ENCODE measurements at places on chromosomes 2 and 18.

GRCh38 chr18:3878401-3878800 lies 428.4 kb downstream of the TGIF1 start:
- DNase-seq = no peak

- no peak for DNase-seq
Measured at GRCh38 chr18:68724021-68724420, 9.1 kb upstream of the TMX3 start.

DNA sequence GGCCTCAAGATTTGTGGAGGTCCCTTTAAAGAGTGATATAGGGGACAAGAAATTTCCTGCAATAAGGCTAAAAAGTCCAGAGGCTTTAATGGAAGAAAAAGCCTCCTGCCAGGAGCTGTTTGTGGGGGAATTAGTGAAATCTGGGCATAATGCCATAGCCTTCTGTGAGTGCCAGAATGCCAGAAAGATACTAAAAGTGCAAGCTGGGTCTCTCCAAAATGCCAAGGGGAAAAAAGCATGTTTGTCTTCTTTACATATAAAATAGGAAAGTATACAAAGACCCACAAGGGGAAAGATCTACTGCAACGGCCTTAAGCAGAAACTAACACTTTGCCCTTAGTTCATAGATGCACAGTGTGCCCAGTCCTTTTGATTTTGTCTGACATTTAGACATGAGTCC lies 647.7 kb upstream of the ZNF804A start:
- DNase-seq = no peak

DNA sequence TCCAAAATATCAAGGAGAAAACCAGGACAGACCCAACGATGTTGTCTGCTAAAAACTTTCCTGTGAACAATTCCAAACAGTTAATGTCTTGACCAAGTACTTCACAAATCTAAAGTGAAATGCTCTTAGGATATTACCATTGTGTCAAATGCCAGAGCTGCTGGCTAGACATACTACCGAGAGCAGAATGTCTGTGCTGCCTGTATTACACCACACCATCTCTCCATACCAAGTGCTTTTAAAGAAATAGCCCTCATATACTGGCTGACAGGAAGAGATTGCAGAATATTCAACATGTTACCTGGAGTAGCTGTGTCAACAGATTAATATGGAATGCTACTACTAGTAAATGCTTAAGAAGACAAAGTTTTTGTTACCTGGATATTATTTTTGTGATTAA lies 18.6 kb downstream of the IAH1 start:
- no peak for DNase-seq

DNA sequence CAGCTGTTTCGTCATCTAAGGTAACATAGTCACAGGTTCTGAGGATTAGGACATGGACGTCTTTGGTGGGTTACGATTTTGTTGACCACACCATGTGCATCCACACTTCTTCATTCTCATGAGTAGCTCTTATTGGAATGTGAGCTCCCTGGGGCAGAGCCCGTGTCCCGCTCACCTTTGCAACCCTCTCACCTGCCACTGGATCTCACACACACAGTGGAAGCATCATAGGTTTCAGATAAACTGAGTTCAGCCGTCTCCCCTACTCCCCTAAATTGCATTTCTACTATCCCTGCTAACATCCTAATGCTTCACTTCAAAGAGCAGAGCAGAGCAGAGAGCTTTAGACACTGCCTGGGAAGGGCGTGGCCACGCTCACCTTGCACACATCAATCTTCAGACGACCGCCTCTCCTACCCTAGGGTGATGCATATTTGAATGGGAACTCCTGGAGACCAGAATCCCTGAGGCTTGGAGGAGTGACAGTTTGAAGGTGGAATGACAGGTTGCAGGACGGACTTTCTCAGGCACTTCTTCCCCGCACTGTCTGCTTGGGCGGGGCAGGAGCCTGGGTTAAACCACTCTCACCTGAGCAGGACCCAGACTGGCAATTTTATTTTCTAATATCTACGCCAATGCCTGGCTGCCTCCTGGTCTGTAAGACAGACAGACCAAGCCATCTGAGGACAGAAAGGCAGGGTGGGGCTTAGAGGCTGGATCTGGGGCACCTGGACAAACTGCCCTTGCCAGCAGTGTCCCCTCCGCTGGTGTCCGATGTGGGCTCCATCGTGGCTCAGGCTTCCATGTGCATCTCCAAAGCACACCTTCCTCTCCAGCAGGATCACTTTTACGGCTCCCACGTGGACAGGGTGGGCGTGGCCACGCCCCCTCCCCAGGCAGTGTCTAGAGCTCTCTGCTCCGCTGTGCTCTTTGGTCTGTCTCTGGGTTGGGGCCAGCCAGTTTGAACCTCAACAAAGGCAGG lies 229.5 kb upstream of the COPS8 start:
- no peak for DNase-seq

GRCh38 chr2:207324001-207324400 lies 158.3 kb upstream of the KLF7 start:
- DNase-seq = no peak

DNA sequence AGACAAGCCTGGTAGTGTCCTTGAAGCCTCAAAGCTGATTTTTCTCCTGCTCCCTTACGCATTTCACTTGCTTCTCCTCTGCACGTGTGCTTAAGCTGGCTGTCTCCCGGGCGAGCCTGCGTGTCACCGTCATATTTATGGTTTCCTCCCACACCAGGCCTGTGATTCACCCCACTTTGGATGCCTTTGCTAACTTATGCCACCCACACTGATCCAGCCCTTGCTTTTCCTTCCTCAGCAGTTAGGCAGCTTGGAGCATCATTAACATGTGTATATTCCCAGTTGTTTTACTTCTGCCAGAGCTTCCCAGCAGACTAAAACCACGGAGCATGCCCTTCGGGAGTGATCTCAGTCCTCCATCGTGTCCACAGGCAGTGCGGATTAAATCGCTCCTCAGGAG lies 2.2 kb downstream of the ST3GAL5 start:
- peak; percentile 98 for DNase-seq

GRCh38 chr18:21361307-21361880 lies 119.4 kb downstream of the GREB1L start:
- no peak for DNase-seq

DNA sequence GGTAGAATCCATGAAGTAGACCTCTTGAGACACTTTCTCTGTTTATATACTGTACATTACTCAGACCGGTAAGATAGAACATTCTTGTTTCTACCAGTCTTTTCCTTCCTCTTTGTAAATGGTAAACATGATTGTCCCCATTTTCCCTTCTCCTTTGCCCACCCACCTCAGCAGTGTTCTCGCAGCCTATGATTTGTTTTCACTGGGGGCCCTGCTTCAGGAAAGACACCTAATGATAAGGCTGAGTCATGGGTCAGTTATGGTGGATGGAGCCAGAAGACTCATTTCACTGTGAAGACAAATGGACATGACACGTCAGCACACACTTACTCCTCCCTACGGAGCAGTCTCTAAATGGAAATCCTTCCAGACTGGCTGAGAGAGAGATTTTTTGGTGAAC lies 23.7 kb downstream of the CENPO start:
- peak; percentile 78 for DNase-seq

GRCh38 chr2:21498016-21498415 lies 374.2 kb downstream of the TDRD15 start:
- DNase-seq = no peak

DNA sequence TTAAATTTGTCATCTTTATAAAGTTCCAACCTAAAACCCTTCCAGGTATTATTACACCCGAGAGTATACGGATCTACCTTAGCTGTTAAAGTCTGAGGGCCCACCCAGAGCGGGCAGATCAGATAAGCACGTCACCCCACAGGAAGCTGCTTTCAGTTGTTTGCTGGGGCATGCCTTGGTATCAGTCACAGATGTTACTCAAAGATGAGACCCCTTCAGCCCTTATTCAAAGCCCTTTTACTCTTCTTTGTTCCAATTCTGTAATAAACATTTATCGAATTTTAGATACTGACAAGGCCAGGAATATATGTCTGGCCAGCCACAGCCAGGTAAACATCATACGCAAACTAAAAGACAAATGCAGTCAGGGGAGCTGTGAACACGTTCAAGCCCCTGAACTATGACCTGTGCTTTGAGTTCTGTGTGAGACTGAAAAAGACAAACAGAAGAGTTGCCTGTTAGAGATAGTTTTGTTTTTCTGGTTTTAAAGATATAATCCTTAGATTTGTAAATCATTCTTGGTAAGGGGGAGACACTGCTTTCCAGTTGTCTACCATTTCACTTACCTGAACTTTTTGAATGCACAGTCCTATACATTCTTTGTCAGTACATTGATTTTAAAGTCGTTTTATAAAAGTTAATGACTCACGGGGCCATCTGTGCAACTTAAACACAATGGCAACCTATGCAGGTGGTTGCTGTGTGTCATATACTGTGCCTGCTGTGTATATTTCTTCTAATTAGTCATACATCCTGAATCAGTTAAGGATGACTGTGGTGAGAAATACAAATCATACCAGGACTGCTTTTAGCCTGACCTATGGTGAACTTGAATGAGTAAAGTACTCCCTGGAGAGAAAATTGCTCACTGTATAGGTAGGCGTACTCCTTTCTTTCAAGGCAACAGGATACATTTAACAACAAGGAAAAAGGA lies 100.5 kb upstream of the ITPRID2 start:
- DNase-seq = peak; percentile 98

GRCh38 chr2:160570376-160570775 lies 76.8 kb upstream of the RBMS1 start:
- DNase-seq = no peak

DNA sequence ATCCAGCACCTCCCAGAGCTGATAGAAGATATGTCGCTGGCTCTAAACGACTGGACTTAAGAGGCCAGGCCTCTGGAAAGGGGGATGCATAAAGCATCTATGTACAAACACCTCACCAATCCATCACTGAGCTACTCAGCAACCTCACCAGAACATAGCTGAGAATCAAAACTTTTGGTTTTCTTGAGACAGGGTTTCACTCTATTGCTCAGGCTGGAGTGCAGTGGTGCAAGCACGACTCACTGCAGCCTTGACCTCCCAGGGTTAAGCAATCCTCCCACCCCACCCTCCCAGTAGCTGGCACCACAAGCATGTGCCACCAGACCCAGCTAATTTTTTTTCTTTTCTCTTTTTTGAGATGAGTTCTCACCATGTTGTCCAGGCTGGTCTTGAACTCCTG lies 62.9 kb upstream of the MSH6 start:
- DNase-seq = no peak

DNA sequence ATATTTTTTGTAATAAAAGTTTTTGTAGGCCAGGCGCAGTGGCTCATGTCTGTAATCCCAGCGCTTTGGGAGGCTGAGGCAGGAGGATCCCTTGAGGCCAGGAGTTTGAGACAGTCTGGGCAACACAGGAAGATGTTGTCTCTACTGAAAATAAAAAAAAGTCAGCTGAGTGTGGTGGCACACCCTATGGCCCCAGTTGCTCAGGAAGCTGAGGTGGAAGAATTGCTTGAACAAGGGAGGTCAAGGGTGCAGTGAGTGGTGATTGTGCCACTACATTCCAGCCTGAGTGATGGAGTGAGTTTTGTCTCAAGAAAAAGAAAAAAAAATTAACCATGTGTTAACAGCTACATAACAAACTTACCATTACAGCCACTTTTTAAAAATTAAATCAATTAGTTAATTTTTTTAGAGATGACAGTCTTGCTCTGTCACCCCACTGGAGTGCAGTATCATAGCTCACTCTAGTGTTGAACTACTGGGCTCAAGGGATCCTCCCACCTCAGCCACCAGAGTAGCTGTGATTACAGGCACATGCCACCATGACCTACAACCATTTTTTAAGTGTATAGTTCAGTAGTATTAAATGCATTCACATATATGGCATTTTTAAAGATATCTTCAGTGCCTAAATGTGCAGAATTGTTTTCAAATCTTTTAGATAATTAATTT lies 67.2 kb upstream of the ACYP2 start:
- no peak for DNase-seq

DNA sequence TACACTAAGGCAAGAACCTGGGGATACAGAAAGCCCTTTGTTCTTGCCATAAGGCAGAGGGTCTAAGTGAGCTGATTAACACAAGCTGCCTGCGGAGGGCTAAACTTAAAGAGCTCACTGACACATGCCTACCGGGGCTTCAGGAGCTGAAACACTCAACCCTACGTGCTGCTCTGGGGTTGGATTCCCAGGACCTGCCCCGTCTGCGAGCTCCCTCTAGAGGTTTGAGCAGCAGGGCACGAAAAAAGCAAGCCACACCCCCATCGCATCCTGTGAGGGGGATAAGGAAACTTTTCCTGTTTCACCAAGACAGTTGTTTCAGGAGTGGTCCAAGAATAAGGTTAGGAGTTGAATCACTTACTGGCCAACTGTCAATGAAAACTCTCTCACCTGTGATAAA lies 562.1 kb downstream of the TMX3 start:
- no peak for DNase-seq

DNA sequence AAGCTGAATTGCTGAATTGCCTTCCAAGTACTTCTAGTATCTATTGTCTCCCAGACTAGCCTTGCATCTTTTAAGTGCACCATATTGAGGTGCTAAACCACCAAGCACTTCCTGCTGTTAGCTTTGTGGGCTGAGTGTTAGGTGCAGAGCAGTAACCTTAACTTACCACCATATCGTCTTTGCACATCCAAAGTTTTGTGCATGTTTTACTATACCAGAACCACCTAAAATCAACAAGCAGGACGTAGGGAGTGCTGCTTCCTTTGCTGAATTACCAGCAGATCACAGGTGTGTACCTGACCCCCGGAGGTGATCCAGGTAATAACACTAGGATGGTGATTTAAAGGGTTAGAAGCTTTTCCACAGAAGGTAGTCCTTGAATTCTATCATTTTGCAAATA lies 359.9 kb upstream of the HNRNPA3 start:
- no peak for DNase-seq

- DNase-seq = no peak
Measured at GRCh38 chr2:127000194-127000593, 101.5 kb downstream of the TEX51 start.

DNA sequence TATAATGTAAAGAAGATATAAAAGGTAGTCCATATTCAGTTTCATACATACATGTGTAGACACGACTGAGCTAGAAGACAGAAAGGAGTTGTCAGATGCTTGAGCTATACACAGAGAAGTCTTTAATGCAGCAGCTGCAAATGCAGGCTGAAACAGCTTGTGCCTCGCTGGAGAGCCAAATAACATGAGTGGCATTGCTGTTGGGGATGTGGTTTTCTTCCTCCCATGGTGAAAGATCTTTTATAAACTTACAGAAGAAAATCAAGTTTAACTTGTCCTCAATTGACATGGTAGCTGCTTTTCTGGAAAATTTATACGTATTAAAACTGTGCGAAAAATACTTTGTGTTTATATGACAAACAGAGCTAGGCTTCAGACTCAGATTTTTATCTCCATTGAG lies 16.4 kb upstream of the IL1R1 start:
- DNase-seq = no peak
